ENCODE measurements at places on chromosomes 3 and 15. TPM values are rescaled to one million over a fixed set of nuclear protein-coding genes. Genes with fewer than 3 reads are reported as not detected.
A peak's percentile ranks its signal among the peaks of the same experiment; 100 is the strongest.

GPR149 gene
- not detected for total RNA-seq

GRCh38 chr3:142633073-142633472 is 36.9 kb downstream of the PLS1 start:
- DNase-seq, result no peak
- H3K27ac ChIP-seq, result no peak overlapping the region
- H3K4me1 ChIP-seq, result peaks cover 7% of the 10 kb centered on the region

DNA sequence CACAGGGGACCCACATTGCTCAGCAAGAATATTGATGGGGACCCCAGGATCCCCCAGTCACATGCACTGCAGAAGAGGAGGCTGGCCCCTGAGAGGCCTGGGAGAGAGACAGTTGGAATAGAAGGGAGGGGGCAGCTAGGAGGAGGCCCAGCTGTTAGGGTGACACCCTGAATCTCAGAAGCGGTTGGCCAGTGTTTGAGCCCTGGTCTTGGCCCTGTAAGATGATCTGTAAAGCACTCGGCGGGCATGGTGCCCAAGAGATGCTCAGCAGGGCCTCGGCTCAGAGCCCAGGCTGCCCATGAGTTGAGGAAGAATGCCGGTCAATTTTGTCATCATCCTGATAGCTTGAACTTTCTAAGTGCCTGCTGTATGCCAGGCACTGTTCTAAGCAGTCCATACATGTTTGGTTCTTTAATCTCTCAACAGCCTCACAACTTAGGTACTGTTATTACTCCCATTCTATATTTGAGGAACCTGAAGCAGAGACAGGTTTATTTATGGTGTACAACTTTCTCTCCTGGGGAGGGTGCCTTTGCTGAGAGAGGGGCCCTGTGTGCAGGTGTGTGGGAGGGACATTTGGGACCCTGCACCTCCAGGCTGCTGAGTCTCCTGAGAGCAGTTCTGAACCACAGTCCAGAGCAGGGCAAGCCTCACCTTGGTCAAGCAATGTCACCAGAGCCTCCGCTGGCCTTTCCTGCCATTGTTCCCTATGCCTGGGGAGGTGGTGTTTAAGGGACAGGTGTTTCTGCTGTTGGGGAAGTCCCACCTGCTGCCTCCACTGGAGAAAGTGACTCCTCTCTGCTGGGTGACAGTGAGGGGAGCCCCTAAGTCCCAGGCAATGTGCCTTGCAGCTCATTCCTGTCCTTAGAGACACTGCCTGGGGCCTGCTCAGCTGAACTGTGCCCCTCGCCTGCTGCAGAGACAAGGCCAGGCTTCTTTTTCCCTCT is 26.0 kb downstream of the SLC6A6 start:
- no peaks in the 10 kb centered on the region for H3K36me3 ChIP-seq
- no peak for DNase-seq
- H3K4me1 ChIP-seq, result peaks cover 85% of the 10 kb centered on the region
- peak overlapping the region; percentile 55 for H3K4me3 ChIP-seq

MYD88 gene
- 45.5 TPM for total RNA-seq

DNA sequence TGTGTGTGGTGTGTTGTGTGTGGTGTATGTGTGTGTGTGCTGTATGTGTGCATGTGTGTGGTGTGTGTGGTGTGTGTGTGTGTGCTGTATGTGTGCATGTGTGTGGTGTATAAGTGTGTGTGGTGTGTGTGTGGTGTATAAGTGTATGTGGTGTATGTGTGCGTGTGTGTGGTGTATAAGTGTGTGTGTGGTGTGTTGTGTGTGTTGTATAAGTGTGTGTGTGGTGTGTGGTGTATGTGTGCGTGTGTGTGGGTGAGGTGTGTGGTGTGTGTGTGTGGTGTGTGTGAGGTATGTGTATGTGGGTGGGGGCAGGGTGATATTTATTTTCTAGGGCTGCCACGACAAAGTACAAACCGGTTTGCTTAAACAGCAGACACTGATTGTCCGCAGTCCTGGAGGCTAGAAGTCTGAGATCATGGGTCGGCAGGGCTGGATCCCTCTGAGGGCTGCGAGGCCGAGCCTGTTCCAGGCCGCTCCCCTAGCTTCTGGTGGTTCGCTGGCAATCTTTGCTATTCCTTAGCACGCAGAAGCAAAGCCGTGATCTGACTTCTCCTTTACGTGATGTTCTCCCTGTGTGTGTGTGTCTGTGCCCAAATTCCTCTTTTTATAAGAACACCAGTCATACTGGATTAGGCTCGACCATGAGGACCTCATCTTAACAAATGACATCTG is 160.2 kb downstream of the XXYLT1 start:
- no peak overlapping the region for H3K27ac ChIP-seq
- no peak overlapping the region for H3K4me3 ChIP-seq

DNA sequence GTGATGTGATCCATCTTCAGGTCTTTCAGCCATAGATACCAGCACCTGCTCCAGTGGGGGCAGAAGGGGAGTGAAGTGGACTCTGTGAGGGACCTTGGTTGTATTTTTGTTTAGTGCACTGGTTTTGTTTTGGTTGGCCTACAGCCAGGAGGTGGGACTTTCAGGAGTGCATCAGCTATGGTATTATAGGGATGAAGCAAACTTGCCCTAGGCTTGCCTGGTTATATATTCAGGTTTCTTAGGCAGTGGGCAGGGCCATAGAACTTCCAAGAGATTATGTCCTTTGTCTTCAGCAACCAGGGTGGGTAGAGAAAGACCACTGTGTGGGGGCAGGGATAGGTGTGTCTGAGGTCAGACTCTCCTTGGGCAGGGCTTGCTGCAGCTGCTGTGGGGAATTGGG is 337.3 kb upstream of the SGO1 start:
- no peaks in the 10 kb centered on the region for H3K36me3 ChIP-seq
- H3K4me1 ChIP-seq, result no peaks in the 10 kb centered on the region
- no peak overlapping the region for H3K4me3 ChIP-seq
- H3K27me3 ChIP-seq, result no peaks in the 10 kb centered on the region
- no peak overlapping the region for H3K27ac ChIP-seq
